ENCODE measurements at places on chromosomes 3 and 15.

- DNase-seq: no peak
Observed at GRCh38 chr3:188151438-188151837, 2.5 kb upstream of the LPP start.

GRCh38 chr3:12303534-12303933 lies 14.7 kb downstream of the PPARG start:
- DNase-seq: no peak

DNA sequence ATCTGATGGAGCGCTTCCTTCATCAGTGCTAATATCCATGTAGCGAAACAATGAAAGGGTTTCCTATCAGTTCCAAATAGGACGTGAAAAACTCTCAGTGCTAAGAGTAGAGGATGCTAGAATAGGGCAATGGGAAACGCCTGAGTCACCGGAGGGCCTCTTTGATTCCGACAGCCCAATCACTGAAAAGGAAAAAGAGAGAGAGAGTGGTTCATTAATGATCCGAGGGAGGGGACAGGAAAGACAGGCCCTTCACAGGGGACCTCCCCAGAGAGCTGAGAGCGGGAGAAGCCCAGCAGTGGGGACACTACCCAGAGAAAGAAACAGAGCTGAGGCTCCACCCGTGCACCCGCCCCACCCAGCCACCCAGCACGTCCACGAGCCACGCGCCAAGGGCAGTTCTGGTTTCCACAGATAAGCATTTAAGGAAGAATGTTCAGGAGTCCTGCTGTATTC lies 76.9 kb downstream of the RPN1 start:
- DNase-seq: peak; percentile 75

DNA sequence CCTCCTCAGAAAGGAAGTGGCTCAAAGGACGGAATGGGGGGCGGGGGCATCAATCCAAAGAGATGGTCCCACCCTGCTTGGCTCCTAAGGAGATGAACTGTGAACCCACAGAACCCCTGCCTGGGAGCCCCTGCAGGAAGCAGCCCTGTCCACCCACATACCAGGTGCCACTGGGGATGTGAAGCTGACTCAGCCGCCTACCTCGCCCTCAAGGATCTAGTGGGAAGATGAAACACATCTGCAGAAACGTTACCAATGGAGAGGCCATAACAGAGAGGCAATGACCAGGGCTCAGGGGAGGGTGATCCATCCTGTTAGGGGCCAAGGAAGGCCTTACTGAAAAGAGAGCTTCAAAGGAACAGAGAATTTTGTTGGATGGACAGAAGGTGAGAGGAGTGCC lies 35.1 kb downstream of the EAF1 start:
- no peak for DNase-seq

DNA sequence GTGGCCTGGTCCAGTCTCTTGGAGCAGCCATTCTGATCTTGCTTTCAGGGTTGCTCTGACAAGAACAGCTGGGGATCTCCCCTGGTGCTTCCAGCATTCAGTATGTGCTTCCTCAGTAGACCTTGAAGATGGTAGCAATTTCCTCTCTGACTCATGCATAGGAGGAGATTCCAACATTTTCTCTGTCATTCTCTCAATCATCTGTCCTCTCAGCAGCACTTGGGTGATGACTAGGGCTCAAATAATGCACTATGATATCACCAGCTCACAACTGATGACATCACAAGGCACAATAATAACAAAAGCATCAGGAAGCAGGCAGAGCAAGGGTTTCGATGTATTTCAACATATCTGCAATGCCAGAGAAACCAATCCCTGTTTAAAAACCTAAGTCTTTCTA lies 52.7 kb downstream of the NFKBIZ start:
- DNase-seq: no peak

- DNase-seq: no peak
Observed at GRCh38 chr3:168876346-168877035, 780.8 kb upstream of the GOLIM4 start.

- DNase-seq: no peak
Observed at GRCh38 chr15:89016549-89017041, 71.7 kb upstream of the ABHD2 start.

- DNase-seq: no peak
Observed at GRCh38 chr3:51336261-51336660, 48.8 kb upstream of the MANF start.

DNA sequence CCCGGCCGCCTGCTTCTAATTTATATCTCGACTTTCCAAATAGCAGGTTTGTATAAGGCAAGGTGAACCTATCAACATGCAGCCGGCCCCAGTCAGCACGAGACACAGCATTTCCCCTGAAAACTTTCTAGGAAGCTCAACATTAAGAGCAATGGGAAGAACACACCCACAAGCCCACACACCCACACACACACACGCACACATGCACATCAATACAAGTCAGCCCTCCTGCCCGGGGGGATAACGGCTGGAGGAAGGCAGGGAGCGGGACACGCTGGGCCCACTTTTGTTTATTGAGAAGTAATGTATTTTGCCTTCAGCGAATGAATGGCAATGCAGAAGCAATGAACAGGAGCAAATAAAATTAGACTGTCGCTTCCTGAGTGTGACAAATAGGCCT lies 83.5 kb downstream of the PCSK6 start:
- DNase-seq: no peak

GRCh38 chr15:72173401-72173800 lies 24.2 kb downstream of the GRAMD2A start:
- DNase-seq: no peak

GRCh38 chr3:194905696-194906095 lies 220.0 kb downstream of the FAM43A start:
- no peak for DNase-seq

DNA sequence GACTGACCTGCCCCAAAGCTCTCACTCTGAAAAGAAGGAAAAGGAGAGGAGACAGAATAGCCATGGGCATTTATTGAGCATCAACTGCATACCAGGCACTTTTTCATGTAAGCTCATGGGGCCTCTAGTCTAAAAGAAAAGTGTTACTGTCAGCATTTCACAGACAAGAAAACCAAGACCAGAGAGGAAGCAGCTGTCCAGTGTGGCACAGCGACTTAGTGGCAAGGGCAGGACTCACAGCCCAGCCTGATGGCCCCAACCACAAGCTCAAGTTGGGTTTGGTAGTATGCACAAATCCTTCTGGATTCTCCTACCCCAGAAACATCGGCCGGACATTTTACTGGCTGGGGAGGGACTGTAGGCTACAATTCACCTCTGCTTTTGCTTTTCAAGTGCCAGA lies 5.8 kb downstream of the EFCC1 start:
- DNase-seq: no peak

DNA sequence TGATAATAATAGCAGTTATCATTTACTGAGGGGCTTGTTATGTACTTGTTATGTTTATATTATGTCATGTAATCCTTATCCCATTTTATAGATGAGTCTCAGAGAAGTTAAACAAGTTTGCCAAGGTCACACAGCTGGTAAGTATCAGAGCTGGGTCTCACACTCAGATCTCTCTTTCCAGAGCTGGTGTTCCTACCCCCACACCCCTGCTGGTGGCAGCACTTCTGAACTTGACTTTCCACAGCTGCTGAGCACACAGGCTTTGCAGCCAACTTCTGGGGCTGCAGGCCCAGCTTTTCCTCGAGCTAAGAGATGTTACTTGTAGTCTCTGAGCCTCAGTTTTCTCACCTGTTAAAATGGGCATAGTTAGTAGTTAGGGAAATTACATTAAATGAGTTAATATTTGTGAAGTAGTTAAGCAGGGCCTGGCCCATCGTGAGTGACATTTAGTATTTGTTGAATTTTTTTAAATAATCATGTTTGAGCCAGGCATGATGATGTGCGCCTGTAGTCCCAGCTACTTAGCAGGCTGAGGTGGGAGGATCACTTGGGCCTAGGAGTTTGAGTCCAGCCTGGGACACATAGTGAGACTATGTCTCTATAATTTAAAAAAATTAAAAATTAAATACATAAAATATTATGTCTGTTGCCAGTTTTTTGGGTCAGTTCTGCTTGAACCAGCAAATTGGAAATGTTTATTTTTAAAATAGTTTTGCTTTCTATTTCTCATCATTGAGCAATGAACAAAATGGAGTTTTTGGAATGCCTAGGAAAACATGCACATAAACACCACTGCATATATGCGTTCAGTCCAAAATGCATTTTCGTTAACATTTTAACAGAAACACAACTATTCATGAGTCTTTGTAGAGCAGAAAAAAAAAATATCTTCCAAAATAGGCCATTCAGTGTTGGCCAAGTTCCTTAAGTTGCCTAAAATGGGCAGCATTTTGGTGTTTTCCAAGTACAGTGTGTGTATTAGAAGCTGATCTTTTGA lies 87.3 kb downstream of the SMAD6 start:
- peak; percentile 60 for DNase-seq

DNA sequence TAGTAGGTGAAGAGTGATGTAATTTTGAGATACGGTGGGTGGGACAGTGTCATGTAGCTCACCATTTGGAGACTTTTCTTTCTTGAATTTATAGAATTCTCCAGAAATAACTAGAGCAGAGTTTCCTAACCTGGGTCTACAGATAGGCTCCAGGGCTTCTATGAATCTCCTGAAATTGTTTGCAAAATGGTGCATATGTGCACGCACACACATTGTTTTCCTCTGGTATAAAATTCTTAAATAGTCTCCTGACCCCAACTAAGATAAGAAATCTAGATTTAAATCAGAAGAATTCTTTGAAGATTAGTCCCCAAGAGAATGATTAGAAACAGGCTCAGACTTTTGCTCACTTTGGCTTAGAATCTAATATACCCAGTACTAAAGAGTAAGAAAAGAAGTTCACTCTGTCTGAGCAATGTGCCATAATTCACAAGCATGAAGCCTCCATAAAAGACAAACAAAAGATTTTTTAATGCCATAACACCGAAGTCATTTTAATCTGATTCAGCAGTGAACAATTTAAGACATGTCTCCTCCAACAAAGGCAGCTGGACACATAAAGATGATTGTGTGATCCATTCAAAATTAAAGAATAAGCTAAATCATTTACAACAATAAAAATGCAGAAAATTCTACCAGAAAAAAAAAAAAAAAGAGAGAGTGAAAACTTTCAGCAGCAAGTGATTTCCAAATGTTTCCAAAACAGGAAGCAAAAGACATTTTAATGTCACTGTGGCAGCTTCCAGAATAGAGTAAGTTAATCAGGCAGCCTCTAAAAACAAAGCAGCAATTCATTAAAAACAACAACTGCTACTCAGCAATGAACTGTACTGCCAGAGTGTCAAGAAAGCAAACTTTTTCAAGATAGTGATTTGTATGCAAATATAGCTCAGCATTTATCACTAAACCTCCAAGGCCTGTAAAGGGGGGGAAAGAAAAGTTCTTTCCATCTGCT lies 975.5 kb upstream of the CFAP20DC start:
- DNase-seq: no peak

GRCh38 chr3:130557336-130558035 lies 40.5 kb downstream of the COL6A6 start:
- no peak for DNase-seq

DNA sequence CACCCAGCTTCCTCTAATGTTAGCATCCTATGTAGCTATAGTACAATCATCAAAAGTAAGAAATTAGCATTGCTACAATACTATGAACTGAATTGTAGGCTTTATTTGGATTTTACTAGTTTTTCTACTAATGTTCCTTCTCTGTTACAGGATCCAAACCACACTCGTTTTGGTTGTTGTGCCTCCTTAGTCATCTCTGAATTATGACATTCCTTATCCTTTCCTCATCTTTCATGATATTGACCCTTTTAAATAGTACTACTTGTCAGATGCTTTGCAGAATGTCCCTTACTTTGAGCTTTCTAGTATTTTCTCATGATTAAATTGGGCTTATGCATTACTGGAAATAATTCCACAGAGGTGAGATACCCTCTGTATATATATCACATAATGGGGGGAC lies 265.4 kb downstream of the VPS13C start:
- DNase-seq: no peak

DNA sequence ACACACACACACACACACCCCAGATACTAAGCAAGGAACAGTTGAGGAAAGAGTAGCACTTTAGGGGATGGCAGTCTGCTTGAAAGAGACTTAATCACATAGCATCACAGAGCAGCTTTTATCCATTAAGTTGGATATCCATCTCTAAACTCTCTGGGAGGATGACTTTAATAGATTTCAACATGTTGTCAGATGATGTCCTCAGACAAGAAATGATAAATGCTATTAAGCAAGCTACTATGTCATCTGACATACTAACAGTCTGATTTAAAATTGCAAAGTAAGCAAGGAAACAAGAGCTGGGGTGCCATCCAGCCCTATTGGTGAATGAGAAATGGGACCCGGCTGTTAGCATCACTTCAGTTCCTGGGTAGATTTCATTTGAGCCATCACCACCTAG lies 136.9 kb downstream of the PLCL2 start:
- no peak for DNase-seq

GRCh38 chr15:51775967-51776816 lies 24.8 kb downstream of the TMOD2 start:
- DNase-seq: no peak

GRCh38 chr15:64501396-64501715 lies 41.0 kb downstream of the ZNF609 start:
- DNase-seq: no peak

DNA sequence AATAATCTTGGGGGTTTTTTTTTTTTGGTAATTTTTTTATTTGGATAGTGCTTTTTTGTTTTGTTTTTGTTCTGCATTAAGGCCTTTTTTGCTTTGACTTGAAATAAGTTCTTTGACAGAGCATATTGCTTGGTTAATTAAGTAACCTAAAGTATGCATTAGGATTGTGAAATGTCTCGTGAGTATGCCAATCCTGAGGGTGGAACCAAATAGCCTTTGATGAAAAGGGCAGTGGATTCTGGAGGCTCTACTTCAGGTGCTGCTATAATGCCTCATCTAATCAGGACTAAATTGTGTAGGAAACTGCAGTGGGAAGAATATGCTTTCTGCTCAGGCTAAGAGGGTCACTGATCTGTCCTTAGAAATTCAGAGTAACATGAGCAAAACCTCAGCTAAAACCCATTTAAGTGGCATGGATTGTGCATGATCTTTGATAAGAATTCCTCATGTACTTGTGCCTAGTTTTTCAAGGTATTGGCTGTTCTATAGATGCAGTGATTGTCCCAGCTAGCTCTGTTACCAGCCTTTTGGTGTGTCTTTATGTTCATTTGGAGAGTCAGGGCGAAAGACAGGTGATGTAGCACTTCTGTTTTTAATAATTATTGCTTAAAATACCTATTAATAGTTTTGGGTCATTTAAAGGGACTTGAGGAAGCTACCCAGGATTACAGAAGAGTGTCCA lies 15.4 kb downstream of the CDV3 start:
- DNase-seq: no peak

DNA sequence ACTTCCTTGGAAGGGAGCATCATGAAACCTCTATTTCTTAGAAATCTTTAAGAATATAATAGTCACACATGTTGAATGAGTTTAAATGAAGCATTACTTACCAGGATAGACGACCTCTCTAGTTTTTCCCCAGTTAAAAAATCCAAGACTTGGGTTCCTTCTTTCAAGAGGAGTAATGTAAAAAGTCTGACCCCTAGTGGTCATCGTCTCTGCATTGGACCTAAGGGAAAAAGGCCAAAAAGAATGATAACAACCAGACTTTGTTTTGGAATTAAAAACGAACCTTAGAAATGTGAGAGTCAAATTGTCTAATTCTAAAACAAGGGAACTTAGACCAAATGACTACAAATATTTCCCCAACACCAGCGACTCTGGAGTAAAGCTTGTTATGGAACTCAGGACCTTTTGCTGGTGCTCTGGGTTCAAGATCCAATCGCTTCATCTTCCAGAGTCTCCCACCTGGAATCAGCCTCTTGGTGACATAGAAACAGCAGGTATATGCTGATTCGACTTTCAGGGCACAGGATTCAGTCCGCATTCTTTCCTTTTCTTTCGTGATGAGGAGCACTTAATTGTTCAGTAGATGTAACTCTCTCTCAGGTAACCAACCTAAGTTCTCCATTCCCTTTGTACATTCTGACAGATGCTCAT lies 214.8 kb upstream of the TPRG1 start:
- DNase-seq: no peak
